ENCODE measurements at places on chromosomes 12 and 14. TPM values are rescaled to one million over a fixed set of nuclear protein-coding genes. Genes with fewer than 3 reads are reported as not detected.

TTC7B gene
- total RNA-seq = 54.6 TPM

ASCL1 gene
- not detected for total RNA-seq

ACSS3 gene
- 18.0 TPM for total RNA-seq

EID3 gene
- total RNA-seq = 14.2 TPM

AQP6 gene
- 0.20 TPM for total RNA-seq

SPIC gene
- total RNA-seq = not detected

RPGRIP1 gene
- not detected for total RNA-seq

SLC38A4 gene
- 0.56 TPM for total RNA-seq

GARIN6 gene
- not detected for total RNA-seq

KIF21A gene
- total RNA-seq = 9.9 TPM

KRT3 gene
- total RNA-seq = not detected

FAM186B gene
- 0.40 TPM for total RNA-seq

FLRT2 gene
- total RNA-seq = 7.9 TPM

KCNH3 gene
- total RNA-seq = 0.33 TPM

BBOF1 gene
- 6.0 TPM for total RNA-seq

KRT78 gene
- not detected for total RNA-seq

TMTC2 gene
- total RNA-seq = 17.1 TPM

SPX gene
- total RNA-seq = 1.2 TPM

CCDC38 gene
- total RNA-seq = not detected

IFNG-AS1 gene
- total RNA-seq = 0.07 TPM

DHRS2 gene
- not detected for total RNA-seq

DIABLO gene
- total RNA-seq = 48.7 TPM

RECQL gene
- 80.0 TPM for total RNA-seq

ABCC9 gene
- 46.0 TPM for total RNA-seq

PGF gene
- 27.8 TPM for total RNA-seq

BTBD7 gene
- total RNA-seq = 23.2 TPM

TAC3 gene
- not detected for total RNA-seq

SLCO1B1 gene
- not detected for total RNA-seq

PPM1H gene
- 2.9 TPM for total RNA-seq

ACVRL1 gene
- total RNA-seq = 31.9 TPM

E2F7 gene
- total RNA-seq = 16.7 TPM

TAS2R14 gene
- total RNA-seq = 4.3 TPM

IL31 gene
- not detected for total RNA-seq

KRT8 gene
- 9.3 TPM for total RNA-seq

OTOGL gene
- total RNA-seq = 0.07 TPM

Measured in smooth muscle cell of the pulmonary artery (primary cell).